ENCODE measurements at places on chromosomes 5 and 9.

- no peak for DNase-seq
- no peak overlapping the region for H3K4me3 ChIP-seq
- no peaks in the 10 kb centered on the region for H3K27me3 ChIP-seq
- no peaks in the 10 kb centered on the region for H3K36me3 ChIP-seq
Observed at GRCh38 chr9:32351845-32352244, 32.6 kb upstream of the ACO1 start.

GRCh38 chr5:98927242-98927988 is 1.4 kb downstream of the CHD1 start:
- peak; percentile 44 for DNase-seq
- H3K36me3 ChIP-seq, result peaks cover 61% of the 10 kb centered on the region
- H3K4me3 ChIP-seq, result peak overlapping the region; percentile 98
- peak overlapping the region; percentile 97 for H3K27ac ChIP-seq

DNA sequence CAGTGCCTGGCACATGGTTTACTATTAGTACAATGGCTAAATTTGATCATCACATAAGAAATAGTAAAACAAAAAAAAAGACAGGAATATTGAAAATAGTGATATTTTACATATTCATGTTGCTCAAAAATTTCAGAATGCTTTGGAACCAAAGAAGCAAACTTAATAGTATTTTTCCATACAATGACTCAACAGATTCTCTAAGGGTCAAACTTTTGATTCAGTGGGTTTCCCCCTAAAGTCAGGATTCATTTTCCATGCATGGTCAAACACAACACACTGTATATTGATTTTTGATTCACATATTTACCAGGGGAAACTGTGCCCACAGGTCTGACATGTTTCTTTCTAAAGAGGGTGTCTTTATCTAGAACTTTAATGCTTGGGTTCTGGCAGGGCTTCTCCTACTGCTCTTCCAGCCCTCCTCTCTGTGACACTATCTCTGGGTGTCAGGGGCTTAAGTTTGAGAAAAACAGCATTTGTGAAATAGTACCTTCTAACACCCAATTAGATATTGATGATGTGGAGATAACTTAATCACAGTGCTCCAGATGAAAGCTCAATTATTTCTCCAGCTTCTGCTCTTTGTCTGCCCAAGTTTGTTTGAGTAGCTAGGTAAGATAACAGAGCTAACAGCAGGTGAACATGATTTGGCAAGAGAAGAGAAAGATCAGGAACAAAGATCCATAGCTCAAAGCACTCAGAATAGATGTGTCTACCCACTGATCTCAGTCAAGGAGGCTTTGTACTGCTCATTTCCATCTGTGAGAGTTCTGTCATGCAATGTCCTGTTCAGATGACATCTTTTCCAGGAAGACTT is 35.5 kb upstream of the ELL2 start:
- peak overlapping the region; percentile 61 for H3K27ac ChIP-seq
- DNase-seq, result no peak
- H3K27me3 ChIP-seq, result peaks cover 3% of the 10 kb centered on the region
- H3K4me3 ChIP-seq, result no peak overlapping the region
- H3K4me1 ChIP-seq, result peaks cover 11% of the 10 kb centered on the region

GRCh38 chr5:10125116-10125515 is 124.6 kb downstream of the ATPSCKMT start:
- no peaks in the 10 kb centered on the region for H3K36me3 ChIP-seq
- H3K4me1 ChIP-seq, result no peaks in the 10 kb centered on the region
- H3K4me3 ChIP-seq, result no peak overlapping the region
- no peak for DNase-seq
- no peaks in the 10 kb centered on the region for H3K27me3 ChIP-seq

DNA sequence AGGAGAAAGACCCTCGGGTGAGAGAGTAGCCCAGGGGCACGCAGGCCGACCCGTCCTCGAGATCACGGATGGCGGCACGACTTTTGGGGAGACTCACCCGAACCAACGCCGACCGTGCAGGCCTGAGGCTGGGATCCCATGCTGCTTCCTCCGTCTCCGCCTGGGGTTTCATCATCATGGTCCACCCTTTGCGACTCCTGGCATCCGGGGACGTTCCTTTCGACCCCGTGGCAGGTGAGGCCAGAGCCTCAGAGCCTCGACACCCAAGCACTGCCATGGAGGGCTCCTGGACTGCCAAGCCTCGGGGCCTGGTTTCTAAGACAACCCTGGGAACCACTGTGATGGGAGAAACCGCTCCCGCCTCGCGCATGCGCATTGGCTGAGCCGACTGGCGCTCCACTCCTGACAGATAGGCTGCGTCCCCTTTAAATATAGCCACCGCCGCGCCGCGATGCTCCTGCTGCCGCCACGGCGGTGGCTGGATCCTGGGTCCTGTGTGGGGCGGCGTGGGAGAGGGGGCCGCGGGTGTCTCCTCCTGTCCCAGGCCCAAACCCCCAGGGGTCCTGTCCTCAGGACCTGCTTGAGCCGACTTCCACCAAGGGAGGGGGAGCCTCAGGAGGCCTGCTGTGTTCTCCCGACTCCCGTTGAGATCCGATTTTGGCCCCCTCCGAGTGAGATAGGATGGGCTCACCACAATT is 481.6 kb downstream of the SPATA31A7 start:
- H3K4me1 ChIP-seq, result no peaks in the 10 kb centered on the region
- no peak overlapping the region for H3K27ac ChIP-seq
- no peaks in the 10 kb centered on the region for H3K27me3 ChIP-seq
- no peak for DNase-seq
- H3K36me3 ChIP-seq, result peaks cover 7% of the 10 kb centered on the region
- no peak overlapping the region for H3K4me3 ChIP-seq

- H3K27me3 ChIP-seq, result no peaks in the 10 kb centered on the region
- no peak overlapping the region for H3K27ac ChIP-seq
- no peak overlapping the region for H3K4me3 ChIP-seq
- no peak for DNase-seq
- H3K36me3 ChIP-seq, result peaks cover 27% of the 10 kb centered on the region
Observed at GRCh38 chr5:134534726-134535110, 9.2 kb downstream of the JADE2 start.

- H3K27ac ChIP-seq, result no peak overlapping the region
- H3K27me3 ChIP-seq, result peaks cover 17% of the 10 kb centered on the region
Observed at GRCh38 chr5:54799645-54800044, 185.7 kb downstream of the ESM1 start.

GRCh38 chr5:177355868-177356168 is 1.9 kb upstream of the RGS14 start:
- no peak overlapping the region for H3K27ac ChIP-seq
- H3K36me3 ChIP-seq, result peaks cover 7% of the 10 kb centered on the region
- no peak for DNase-seq

- no peaks in the 10 kb centered on the region for H3K27me3 ChIP-seq
- H3K4me3 ChIP-seq, result no peak overlapping the region
- peaks cover 2% of the 10 kb centered on the region for H3K4me1 ChIP-seq
- no peaks in the 10 kb centered on the region for H3K36me3 ChIP-seq
Observed at GRCh38 chr9:92392690-92393089, 11.7 kb downstream of the OGN start.

DNA sequence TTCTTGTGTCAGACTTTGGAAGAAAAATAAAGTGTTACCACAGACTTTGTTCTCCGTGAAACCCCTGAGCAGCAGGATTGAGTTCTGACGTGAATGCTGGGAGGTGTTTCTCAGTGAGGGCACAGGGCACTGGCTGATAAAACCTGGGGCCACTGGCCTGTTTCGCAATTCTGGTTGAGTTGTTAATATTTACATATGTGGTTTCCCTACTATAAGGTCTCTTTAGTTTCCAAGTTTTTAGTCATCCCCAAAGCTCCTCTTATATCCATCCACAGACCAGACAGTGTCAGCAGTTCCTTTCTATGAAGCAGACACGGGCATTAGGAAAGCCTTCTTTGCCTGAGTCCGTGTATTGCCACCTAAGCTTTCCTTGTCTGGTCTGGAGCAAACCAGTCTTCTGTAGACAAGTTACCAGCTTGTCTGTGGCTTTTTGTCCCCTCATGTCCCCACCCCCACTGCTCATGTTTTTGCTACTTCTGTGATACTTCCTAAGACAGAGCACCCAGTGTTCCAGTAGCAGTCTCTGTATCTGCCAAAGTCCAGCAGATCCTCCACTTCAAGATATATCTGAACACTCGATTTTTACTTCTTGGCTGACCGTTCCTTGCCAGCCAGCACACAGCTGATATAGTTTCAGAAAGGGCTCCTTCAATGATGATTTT is 42.0 kb downstream of the ACO1 start:
- H3K4me1 ChIP-seq, result peaks cover 4% of the 10 kb centered on the region
- no peak for DNase-seq
- H3K27me3 ChIP-seq, result no peaks in the 10 kb centered on the region
- peaks cover 19% of the 10 kb centered on the region for H3K36me3 ChIP-seq

GRCh38 chr5:3265936-3266335 is 329.7 kb upstream of the IRX1 start:
- H3K4me1 ChIP-seq, result no peaks in the 10 kb centered on the region
- H3K27me3 ChIP-seq, result no peaks in the 10 kb centered on the region
- DNase-seq, result no peak
- no peaks in the 10 kb centered on the region for H3K36me3 ChIP-seq

- no peaks in the 10 kb centered on the region for H3K27me3 ChIP-seq
- DNase-seq, result no peak
- H3K4me3 ChIP-seq, result no peak overlapping the region
- H3K4me1 ChIP-seq, result no peaks in the 10 kb centered on the region
Observed at GRCh38 chr5:124923131-124923530, 176.7 kb upstream of the ZNF608 start.

DNA sequence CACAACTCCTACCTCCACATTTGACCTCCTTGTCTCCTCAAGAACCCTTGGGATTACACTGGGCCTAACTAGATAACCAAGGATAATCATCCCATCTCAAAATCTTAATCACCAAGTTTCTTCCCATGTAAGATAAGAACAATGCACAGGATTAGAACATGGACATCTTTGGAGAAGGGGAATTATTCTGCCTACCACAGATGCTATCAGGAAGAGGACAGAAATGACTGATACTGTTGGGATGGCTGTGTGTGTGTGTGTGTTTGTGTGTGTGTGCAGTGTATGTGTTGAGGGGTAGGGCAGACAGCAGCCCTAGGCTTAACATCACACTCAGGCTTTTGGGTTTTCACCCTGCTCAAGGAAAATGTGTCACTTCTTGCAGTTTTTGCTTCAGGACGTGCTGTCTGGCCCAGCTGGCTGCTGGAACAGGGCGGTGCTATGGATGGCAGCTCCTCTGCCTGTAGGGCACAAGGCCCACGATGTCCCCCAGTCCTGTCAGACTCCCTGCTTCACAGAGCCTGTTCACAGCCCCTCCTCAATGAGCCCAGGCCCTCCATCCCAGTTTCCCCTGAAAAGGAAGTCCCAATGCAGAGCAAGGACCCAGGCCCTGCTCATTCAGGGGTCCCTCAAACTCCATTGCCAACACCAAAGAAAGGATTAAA is 7.7 kb downstream of the CA9 start:
- DNase-seq, result no peak
- no peak overlapping the region for H3K4me3 ChIP-seq
- peaks cover under 1% of the 10 kb centered on the region for H3K4me1 ChIP-seq

DNA sequence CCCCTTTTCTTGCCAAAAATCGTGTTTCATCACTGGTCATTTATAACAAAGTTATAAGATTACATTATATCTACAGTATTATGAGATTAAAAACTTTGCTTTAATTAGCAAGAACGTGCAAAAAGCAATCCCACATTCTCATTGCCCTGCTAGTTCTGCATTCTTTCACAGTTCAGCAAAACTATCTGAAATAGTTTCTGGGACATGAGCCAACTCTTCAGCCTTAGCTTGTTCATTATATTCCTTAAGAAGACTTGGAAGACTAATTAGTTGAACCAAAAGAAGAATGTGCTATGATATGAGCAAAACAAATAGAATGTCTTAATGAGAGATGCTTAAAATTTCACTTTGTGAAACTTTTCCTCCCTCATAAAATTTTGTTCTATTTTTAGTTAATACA is 76.7 kb downstream of the ITGA1 start:
- H3K4me3 ChIP-seq, result no peak overlapping the region
- no peaks in the 10 kb centered on the region for H3K4me1 ChIP-seq
- no peak overlapping the region for H3K27ac ChIP-seq
- H3K36me3 ChIP-seq, result no peaks in the 10 kb centered on the region

- DNase-seq, result no peak
- H3K27ac ChIP-seq, result no peak overlapping the region
- H3K4me1 ChIP-seq, result no peaks in the 10 kb centered on the region
- H3K36me3 ChIP-seq, result no peaks in the 10 kb centered on the region
- H3K27me3 ChIP-seq, result no peaks in the 10 kb centered on the region
Observed at GRCh38 chr9:23577611-23578010, 248.4 kb downstream of the ELAVL2 start.

- H3K27ac ChIP-seq, result no peak overlapping the region
- H3K36me3 ChIP-seq, result no peaks in the 10 kb centered on the region
- no peaks in the 10 kb centered on the region for H3K4me1 ChIP-seq
- no peak for DNase-seq
Observed at GRCh38 chr5:153824909-153825308, 213.8 kb downstream of the FAM114A2 start.

GRCh38 chr5:567664-568060 is 43.4 kb upstream of the SLC9A3 start:
- H3K27me3 ChIP-seq, result peaks cover 14% of the 10 kb centered on the region
- H3K4me3 ChIP-seq, result no peak overlapping the region
- no peak for DNase-seq
- H3K36me3 ChIP-seq, result no peaks in the 10 kb centered on the region

- no peak for DNase-seq
- H3K27ac ChIP-seq, result no peak within 1 kb of the TSS
- H3K4me3 ChIP-seq, result peak within 1 kb of the TSS; percentile 79
- no peaks in the 10 kb centered on the region for H3K36me3 ChIP-seq
- peaks cover 4% of the 10 kb centered on the region for H3K4me1 ChIP-seq
Observed at GRCh38 chr5:38845526-38846378, at the start of gene OSMR. Gene OSMR, plus strand, starts transcription at chr5:38846012. Its CDS starts 23,033 bp downstream, at chr5:38869045.

GRCh38 chr5:139155333-139155732 is 42.8 kb downstream of the SIL1 start:
- H3K27ac ChIP-seq, result no peak overlapping the region
- no peaks in the 10 kb centered on the region for H3K36me3 ChIP-seq
- H3K4me3 ChIP-seq, result no peak overlapping the region
- no peaks in the 10 kb centered on the region for H3K27me3 ChIP-seq
- H3K4me1 ChIP-seq, result peaks cover 1% of the 10 kb centered on the region

DNA sequence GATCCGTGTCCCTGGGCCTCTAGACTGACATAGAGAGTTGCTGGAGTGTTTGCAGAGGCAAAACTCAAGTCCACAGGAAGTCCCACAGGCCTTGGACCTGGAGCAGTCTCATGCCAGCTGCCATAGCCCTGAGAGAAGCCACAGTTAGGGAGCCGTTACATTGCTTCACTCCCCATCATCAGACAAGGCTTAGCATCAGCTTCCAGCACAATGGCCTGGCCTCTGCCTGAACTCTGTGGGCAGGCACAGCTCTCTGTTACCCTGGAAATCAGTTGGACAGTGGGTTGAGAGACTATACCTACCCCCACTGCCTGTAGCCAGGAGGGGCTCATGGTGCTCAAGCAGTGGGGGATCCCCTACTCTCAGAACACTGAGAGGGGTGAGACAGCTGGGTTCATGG is 16.2 kb upstream of the C9orf72 start:
- H3K4me3 ChIP-seq, result no peak overlapping the region
- H3K4me1 ChIP-seq, result no peaks in the 10 kb centered on the region
- peaks cover 22% of the 10 kb centered on the region for H3K27me3 ChIP-seq
- H3K27ac ChIP-seq, result no peak overlapping the region
- no peaks in the 10 kb centered on the region for H3K36me3 ChIP-seq

DNA sequence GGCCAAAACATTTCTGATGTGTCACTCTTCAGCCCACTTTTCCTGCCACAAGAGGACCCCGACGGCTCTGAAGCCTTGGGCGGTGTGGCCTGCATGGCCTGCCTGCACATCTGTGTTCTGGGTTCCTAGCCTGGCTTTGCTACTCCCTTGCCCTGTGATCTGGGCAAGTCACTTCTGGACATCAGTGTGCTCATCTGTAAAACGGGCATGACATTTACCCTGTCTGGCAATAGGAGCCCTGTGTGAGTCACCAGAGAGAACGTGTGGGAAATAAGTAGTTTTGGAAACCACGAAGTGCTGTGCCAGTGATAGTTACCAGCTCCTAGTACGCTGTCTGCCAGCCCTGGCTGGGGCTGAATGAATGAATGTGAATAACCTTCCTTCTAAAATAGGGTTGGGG is 90.8 kb downstream of the MACROH2A1 start:
- H3K36me3 ChIP-seq, result no peaks in the 10 kb centered on the region
- no peak overlapping the region for H3K27ac ChIP-seq
- peaks cover 7% of the 10 kb centered on the region for H3K27me3 ChIP-seq
- peaks cover 46% of the 10 kb centered on the region for H3K4me1 ChIP-seq

Measured in activated T-helper 2 cell treated with anti-CD3 and anti-CD28 coated beads, Interferon-gamma antibody, Interleukin-2, Interleukin-4, amounts not matched to agents 10 μg/mL and 5 μg/mL and 100 μg/mL, durations not matched to agents 14 hours and 24 hours and 36 hours (primary cell).